Activated CD4-positive, CD25-positive, alpha-beta regulatory T cell treated with anti-CD3 and anti-CD28 coated beads, Interleukin-2, amount 50 U/mL, for 72 hours (primary cell): ENCODE measurements at places on chromosomes 13 and 19.
A peak's percentile ranks its signal among the peaks of the same experiment; 100 is the strongest.

- no peak for DNase-seq
Observed at GRCh38 chr13:106617561-106617960, 49.6 kb upstream of the ARGLU1 start.

DNA sequence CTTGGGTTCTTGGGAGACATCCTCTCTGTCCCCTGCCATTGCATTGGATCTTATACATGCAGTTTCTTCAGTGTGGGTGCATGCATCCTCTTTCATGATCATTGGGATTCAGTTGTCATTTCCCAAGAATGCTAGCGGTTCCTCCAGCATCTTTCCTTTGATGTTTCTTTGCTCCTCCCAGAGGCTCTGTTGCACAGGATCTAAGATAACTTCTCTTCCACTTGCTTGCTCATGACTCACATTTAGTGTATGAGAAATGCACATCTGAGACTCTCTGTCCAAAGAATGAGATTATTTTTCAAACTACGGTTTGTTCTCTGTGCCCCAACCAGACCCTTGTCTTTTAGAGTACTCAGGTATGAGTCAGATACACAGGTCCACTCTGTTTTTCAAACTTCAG, 197.1 kb downstream of the NDFIP2 start:
- DNase-seq = no peak

DNA sequence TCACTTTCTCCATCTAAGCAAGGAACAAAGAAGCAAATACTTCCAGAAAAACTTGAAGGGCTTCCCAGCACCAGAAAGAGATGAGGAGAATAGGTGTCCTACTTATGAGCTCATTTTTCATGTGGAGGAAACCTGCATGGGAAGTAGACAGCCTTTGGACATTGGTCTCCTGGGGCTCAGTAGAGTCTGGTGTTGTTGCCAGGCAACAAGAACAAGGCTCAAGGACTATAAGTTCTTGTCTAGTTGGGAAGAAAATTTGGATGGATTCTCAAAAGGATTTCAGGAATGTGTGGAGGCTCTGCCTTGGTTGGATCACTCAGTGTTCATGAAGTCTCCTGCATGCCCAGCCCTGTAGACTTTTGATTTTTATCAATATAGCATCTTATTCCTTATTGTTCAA, 84.5 kb downstream of the MBNL2 start:
- no peak for DNase-seq

DNA sequence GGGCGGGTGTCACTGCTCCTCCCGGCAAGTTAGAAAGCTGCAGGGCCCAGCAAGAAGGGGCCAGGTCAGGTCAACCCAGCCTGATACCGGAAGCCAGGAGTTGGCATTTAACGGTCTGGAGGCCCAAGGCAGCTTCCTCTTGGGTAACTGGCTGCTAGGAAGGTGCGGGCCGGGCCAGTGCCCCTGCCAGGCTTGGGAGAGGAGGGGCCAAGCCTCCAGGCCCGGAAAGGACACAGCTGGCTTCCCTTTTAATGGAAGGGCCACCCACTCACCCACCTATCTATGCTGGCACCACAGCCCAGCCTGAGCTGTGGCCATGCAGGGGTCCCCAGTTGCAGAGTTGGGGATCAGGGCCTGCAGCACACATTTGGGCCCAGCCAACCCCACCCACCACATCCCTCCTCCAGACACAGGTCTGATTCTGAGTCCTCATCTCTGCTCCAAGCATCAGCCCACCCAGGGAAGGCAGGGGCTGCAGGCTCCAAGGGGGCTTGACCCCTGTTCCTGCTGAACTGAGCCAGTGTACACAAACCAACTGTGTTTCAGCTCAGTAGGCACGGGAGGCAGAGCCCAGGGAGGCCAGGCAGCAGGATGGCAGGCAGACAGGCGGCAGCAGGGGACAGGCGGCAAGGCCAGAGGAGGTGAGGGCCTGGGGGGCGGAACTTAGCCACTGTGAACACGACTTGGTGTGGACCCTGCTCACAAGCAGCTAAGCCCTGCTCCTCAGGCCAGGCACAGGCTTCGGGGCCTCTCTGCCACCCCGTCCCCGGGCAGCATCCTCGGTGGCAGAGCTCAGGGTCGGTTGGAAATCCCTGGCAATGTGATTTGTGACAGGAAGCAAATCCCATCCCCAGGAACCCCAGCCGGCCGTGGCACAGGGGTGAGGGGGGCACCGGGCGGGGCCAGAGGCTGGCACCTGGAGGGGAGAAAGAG, 40.8 kb downstream of the ZSWIM4 start:
- DNase-seq = no peak

GRCh38 chr13:99270518-99270917, 12.3 kb upstream of the GPR18 start:
- DNase-seq = no peak

DNA sequence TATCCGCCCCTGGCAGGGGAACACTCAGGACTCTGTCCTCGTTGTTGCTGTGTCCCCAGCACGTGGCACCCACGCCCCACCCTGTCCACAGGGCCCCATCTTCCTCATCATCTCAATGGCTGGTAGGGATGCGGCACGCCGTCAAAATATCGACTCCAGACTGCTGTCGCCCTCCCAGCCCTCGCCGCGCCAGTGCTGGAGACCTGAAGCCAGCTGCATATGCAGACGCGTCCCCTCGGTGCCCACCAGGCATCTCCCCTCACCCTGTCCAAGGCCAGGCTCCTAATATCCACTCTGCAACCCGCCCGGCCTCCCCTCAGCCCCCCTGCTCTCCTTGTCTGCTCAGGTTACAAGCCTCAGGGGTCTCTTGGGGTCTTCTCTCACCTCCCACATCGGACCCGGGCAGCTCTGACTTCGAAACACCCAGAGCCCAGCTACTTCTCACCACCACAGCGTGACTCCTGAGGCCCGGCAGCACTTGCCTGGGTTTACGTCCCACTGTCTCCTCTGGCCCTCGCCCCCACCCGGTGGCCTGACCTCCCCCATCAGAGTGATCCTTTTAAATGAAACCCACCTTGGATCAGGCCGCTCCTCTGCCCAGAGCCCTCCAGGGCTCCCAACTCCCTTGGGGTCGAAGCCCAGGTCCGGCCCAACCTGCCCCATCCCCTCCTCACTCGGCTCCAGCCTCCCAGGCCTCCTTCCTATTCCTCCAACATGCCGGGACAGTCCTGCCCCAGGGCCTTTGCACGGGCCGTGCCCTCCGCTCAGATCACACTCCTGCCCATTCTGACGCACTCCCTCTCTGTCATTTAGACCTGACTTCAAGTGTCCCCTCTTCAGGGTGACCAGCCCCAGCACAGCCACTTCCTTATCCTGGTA, 12.5 kb downstream of the PLIN4 start:
- no peak for DNase-seq

DNA sequence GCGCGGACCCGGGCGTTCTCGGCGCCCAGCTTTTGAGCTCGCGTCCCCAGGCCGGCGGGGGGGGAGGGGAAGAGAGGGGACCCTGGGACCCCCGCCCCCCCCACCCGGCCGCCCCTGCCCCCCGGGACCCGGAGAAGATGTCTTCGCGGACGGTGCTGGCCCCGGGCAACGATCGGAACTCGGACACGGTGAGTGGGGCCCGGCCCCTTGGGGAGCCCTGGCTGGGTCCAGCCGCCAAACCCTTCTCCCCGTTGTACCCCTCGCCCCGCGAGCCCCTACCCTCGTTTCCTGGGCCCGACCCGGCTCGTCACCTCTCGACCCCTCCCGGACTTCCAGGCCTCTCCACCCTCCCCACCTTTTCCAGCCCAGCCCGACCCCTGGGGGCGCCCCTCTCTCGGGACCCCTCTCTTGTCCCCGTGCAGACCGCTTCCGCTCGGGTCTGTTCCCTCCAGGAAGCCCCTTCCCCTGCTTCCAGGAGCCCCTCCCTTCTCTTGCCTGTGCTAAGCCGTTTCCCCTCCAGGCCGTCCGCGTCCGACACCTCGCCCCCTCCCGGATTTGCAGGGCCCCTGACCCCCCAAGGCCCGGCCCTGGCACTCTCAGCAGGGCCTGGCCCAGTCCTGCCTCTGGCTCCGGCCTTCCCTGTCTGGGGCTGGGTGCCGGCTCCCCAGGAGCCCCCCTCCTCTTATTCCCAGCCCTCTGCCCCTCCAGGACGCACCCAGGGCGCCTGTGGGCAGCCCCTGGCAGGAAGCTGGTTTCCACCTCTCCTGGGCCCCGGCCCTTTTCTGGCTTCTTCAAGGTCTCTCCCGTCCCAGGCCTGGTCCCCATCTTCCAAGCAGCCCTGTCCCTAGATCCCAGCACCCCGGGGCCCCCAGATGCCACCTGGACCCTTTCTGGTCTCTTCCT, 632 bp downstream of the MARK4 start:
- DNase-seq = peak; percentile 42

DNA sequence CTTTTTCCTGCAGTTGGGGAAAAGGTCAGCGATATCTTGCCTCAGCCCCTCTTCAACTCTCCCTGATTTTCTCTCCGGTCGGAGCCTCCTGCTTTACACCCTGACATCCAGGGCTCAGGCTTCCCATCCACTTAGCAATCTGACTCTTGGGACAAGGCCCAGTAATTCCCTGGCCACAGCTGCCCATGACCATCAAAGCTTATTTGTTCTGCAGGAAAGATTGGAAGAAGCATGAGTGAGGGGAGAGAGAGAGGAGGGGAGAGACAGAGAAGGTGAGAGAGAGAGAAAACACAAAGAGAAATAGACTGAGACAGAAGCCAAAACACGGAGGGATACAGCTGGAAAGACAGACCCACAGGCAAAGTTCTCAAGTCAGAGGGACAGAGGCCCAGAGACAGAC, 13.7 kb downstream of the SYT3 start:
- no peak for DNase-seq

DNA sequence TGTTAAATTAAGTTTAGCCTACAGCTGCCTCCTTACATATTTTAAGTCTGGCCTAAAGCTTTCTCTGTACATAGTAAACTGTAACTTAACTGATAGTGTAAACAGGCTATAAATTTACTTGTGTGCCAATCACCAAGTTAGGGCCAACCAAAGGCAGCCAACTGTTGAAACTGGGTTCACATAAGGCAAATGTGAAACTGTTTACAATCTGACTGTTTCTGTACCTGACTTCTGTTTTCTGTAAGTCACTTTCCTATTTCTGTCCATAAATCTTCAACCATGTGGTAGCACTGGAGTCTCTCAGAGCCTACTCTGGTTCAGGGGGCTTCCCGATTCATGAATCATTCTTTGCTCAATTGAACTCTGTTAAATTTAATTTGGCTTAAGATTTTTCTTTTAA, 103.1 kb downstream of the RAP2A start:
- DNase-seq = no peak

- no peak for DNase-seq
Observed at GRCh38 chr13:113273321-113273720, 23.7 kb upstream of the LAMP1 start.

- DNase-seq = no peak
Observed at GRCh38 chr13:103100830-103101229, 34.6 kb upstream of the SLC10A2 start.

GRCh38 chr19:3150739-3151329, 15.0 kb downstream of the GNA15 start:
- no peak for DNase-seq

DNA sequence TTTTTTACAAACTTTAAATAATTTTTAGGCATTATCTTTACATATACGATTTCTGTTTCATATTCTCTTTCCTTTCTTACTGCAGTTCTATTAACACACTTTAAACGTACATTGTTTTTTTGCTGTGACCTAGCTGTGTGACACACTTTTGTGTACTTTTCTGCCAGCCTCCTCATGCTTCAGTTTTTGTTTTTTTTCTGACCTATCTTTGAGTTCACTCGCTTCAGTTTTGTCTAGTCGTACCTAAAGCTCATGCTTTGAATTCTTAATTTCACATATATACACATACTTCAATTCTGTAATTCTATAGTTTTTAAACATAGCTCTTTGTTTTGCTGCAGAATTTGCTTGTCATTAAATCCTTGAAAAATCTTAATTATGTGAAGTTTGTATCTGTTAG, 150.4 kb downstream of the PDS5B start:
- DNase-seq = no peak

DNA sequence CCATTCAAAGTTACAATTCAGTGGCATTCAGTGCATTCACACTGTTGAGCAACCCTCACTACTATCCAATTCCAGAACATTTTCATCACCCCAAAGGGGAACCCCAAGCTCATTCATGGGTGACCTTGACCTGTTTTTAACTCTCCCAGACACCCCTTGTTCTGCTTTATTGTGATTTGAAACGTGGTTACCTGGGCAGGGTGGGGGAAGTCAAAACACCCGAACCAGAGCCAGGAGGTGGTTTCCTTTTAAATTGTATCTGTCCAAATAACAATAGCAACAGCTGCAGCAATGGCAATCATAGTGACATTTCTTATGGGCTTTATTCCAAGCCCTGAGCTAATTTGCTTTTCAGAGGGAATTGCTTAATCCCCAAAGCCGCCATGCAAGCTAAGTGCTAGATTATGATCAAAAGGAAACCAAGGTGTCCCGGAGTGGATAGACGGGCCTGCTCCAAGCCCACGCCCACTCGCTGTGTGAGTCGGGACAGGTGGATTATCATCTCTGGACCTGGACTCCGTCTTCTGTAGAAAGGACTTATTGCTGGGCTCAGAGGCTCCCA, 6.1 kb downstream of the PTGIR start:
- no peak for DNase-seq

- DNase-seq = no peak
Observed at GRCh38 chr13:46182491-46182877, 507 bp upstream of the LCP1 start.

DNA sequence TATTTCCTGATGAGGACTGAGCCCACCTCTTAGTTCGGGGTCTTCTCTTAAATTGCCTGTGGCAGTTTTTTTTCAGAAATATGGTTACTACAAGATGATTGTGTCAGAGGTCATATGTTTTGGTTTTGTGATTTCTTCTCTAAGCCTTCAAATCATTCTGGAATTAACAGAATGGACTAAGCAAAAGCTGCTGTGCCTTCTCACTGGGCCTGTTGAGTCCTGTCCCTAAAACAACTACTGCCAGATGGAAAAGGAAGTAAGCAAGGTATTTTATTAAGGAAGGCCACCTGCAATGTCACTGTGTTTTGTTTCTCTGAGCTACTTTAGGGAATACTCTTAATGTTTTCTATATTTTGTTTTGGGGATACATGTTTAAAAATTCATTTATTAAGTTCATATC, 470.8 kb downstream of the PCDH20 start:
- DNase-seq = no peak

DNA sequence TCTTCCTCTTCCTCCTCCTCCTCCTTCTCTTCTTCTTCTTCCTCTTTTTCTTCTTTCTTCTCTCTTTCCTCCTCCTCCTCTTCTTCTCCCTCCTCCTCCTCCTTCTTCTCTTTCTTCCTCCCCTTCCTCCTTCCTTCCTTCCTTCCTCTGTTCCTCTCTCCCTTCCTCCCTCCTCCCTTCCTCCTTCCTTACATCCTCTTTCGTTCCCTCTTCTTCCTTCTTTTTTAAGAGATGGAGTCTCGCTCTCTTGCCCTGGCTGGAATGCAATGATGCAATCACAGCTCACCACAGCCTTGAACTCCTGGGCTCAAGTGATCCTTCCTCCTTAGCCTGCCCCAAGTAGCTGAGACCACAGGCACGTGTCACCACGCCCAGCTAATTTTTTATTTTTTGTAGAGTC, 13.2 kb downstream of the EHD2 start:
- no peak for DNase-seq

DNA sequence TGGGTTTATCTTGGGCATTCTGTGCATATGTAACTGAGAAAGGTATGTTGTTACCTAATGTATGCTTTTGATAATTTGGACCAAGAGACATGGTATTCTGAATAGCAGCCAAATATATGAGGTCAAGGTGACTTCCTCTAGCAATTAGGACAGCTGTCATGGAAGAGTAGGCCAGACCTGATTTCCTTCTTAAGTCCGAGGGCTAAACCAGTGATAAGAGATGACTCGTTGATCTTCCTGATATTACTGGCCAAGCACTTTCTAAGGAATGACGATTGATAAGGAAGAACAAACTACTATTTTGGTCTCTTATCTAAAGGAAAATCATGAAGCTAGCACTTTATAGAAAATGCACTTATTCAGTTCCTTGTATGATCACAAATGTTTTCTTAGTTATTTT, 42.7 kb downstream of the ARHGAP35 start:
- no peak for DNase-seq
